Activated T-cell treated with anti-CD3 and anti-CD28 coated beads, Interleukin-2, amount 50 U/mL, for 24 hours (primary cell): ENCODE measurements at places on chromosomes 1 and 21.

- no peaks in the 10 kb centered on the region for H3K36me3 ChIP-seq
- DNase-seq: no peak
- no peak overlapping the region for H3K4me3 ChIP-seq
- H3K4me1 ChIP-seq: peaks cover 20% of the 10 kb centered on the region
Observed at GRCh38 chr1:209803568-209803967, 2.4 kb downstream of the IRF6 start.

GRCh38 chr1:64472805-64473204 lies 2.9 kb downstream of the CACHD1 start:
- no peaks in the 10 kb centered on the region for H3K36me3 ChIP-seq
- no peak for DNase-seq
- H3K4me3 ChIP-seq: no peak overlapping the region

DNA sequence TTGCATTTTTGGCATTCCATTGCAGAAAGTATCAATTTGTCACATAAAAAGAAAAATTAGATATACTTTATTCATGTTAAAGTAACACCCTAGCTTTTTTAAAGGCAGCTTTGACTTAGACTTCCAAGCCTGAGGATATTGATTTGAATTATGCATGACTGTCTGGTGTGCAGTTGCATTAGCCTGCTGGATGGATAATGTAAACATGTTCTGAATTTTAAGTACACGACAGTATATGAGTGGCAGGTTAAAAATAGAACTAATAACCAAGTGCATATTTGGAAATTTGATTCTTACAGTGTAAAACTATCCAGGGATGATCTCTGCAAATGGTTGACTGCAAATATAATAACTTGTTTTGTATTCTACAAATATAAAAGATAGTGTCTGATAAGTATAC lies 124.0 kb downstream of the SYT14 start:
- H3K27ac ChIP-seq: no peak overlapping the region
- no peak overlapping the region for H3K4me3 ChIP-seq
- DNase-seq: no peak
- H3K36me3 ChIP-seq: no peaks in the 10 kb centered on the region
- no peaks in the 10 kb centered on the region for H3K27me3 ChIP-seq

DNA sequence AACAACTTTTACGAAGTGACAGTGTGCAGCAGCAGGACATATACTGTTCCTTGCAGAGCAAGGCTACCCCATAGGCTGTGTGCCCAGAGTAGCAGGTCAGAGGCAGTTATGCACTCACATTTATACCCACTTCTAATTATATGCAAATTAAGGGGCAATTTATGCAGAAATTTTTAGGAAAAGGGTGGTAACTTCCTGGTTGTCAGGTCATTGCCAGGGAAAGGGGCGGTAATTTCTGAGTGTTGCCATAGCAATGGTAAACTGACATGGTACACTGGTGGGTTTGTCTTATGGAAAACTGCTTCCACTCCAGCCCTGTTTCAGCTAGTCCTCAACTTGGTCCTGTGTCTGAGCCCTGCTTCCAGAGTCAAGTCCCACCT lies 12.0 kb upstream of the SLAMF1 start:
- DNase-seq: no peak
- no peaks in the 10 kb centered on the region for H3K27me3 ChIP-seq
- H3K4me1 ChIP-seq: peaks cover 61% of the 10 kb centered on the region
- H3K36me3 ChIP-seq: peaks cover 7% of the 10 kb centered on the region

DNA sequence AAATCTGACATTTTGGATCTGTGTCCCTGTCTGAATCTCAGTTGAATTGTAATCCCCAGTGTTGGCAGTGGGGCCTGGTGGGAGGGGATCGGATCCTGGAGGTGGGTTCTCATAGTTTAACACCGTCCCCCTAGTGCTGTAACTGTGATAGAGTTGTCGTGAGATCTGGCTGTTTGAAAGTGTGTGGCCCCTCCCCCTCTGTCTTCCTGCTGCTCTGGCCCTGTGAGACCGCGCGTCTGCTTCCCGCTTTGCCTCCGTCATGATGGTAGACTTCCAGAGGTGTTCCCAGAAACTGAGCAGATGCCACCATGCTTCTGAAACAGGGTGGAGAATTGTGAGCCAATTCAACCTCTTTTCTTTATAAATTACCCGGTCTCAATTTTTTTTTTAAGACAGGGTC lies 25.0 kb downstream of the AGPAT3 start:
- peaks cover 59% of the 10 kb centered on the region for H3K36me3 ChIP-seq
- peaks cover 76% of the 10 kb centered on the region for H3K4me1 ChIP-seq
- peak overlapping the region; percentile 14 for H3K27ac ChIP-seq
- H3K4me3 ChIP-seq: no peak overlapping the region

- H3K27ac ChIP-seq: no peak overlapping the region
- peaks cover 85% of the 10 kb centered on the region for H3K36me3 ChIP-seq
- no peak for DNase-seq
- no peak overlapping the region for H3K4me3 ChIP-seq
Observed at GRCh38 chr1:15538771-15539170, 12.1 kb downstream of the DNAJC16 start.

GRCh38 chr1:6303397-6304012 lies 42.6 kb upstream of the GPR153 start:
- no peaks in the 10 kb centered on the region for H3K27me3 ChIP-seq
- peaks cover 34% of the 10 kb centered on the region for H3K36me3 ChIP-seq
- no peak for DNase-seq
- H3K4me1 ChIP-seq: no peaks in the 10 kb centered on the region
- no peak overlapping the region for H3K27ac ChIP-seq

GRCh38 chr1:41450747-41451285 lies 33.7 kb downstream of the EDN2 start:
- peaks cover 4% of the 10 kb centered on the region for H3K27me3 ChIP-seq
- no peak overlapping the region for H3K27ac ChIP-seq
- no peak overlapping the region for H3K4me3 ChIP-seq
- H3K4me1 ChIP-seq: no peaks in the 10 kb centered on the region
- no peaks in the 10 kb centered on the region for H3K36me3 ChIP-seq

DNA sequence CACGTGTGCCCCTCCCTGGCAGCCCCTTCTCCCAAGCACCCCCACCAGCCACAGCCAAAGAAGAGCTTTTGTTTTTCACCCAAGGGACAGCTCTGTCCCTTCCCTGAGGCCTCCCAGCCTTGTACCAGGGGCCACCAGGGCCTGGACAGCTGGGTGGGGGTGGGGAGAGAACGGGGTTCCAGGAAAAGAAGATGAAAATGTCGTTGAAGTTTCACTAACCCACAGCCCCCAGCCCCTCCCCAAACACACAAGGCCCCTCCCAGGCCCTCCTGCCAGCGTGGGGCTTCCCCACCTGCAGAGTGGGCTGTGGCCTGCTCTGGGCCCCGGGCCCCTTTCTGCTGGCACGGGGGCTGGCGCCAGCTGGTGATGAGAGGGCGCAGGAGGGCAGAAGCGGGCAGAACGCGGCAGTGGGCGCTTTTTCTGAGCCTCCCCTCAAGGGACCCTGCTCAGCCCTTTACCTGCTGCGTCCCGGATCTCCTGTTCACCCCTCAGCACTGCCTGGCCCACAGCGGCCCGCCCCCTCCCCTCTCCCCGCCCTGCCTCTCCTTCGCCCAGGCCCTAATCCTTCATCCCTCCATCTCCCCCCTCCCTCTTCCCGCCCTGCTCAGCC lies 5.5 kb upstream of the ANKRD65 start:
- DNase-seq: no peak
- peaks cover 10% of the 10 kb centered on the region for H3K4me1 ChIP-seq
- no peak overlapping the region for H3K27ac ChIP-seq

DNA sequence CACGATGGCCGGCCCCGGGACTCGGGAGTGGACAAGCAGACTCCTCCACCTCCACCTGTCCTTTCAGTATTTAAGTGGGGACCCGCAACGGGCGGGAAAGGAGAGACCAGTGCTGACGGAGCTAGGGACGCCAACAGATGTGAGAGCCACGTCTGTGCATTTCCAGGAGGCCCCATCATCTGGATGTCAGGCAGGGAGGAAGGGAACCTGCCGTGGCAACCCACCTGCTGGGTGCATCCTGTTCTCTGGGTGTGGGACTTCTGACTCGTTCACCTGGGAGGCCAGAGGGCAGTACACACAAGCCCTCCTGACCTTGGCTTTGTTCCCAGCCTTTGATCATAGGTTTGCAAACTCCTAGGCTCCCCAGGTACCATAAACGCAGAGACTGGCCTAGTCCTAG lies 5.6 kb upstream of the PCBP3 start:
- H3K4me3 ChIP-seq: no peak overlapping the region
- H3K27ac ChIP-seq: no peak overlapping the region
- peaks cover 3% of the 10 kb centered on the region for H3K27me3 ChIP-seq
- H3K36me3 ChIP-seq: no peaks in the 10 kb centered on the region

DNA sequence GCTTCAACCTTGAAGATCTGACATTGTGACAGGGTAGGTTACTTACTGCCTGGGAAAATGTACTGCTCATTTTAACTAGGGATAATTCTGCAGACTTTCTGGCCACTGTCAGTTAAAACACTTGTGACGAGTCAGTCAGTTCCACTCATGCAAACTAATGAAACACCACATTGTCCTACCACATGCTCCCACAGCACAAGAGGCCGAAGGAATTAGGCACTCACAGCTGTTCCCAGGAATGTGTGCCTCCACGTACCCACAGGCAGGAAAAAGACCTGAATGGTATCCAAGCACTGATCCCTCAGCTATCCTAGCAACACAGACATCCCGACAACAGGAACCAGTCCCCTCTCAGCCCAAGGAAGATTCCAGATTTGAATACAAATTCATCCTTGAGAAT lies 12.3 kb downstream of the BCAR3 start:
- H3K4me3 ChIP-seq: no peak overlapping the region
- H3K27ac ChIP-seq: no peak overlapping the region
- peaks cover 1% of the 10 kb centered on the region for H3K4me1 ChIP-seq
- DNase-seq: no peak
- no peaks in the 10 kb centered on the region for H3K36me3 ChIP-seq
- no peaks in the 10 kb centered on the region for H3K27me3 ChIP-seq

- H3K27ac ChIP-seq: no peak overlapping the region
- no peak overlapping the region for H3K4me3 ChIP-seq
- no peaks in the 10 kb centered on the region for H3K27me3 ChIP-seq
- H3K4me1 ChIP-seq: no peaks in the 10 kb centered on the region
- H3K36me3 ChIP-seq: no peaks in the 10 kb centered on the region
Observed at GRCh38 chr1:234633246-234634003, 23.4 kb upstream of the IRF2BP2 start.

GRCh38 chr1:26719205-26719604 lies 23.4 kb downstream of the ARID1A start:
- peak overlapping the region; percentile 53 for H3K27ac ChIP-seq
- DNase-seq: no peak
- H3K4me1 ChIP-seq: peaks cover 90% of the 10 kb centered on the region
- no peaks in the 10 kb centered on the region for H3K27me3 ChIP-seq
- H3K36me3 ChIP-seq: peaks cover 73% of the 10 kb centered on the region
- H3K4me3 ChIP-seq: no peak overlapping the region

GRCh38 chr21:15224346-15225086 lies 159.7 kb upstream of the NRIP1 start:
- no peak for DNase-seq
- no peak overlapping the region for H3K4me3 ChIP-seq
- no peaks in the 10 kb centered on the region for H3K36me3 ChIP-seq

GRCh38 chr1:233869680-233870079 lies 34.8 kb upstream of the SLC35F3 start:
- no peak overlapping the region for H3K4me3 ChIP-seq
- DNase-seq: no peak
- H3K36me3 ChIP-seq: no peaks in the 10 kb centered on the region
- no peaks in the 10 kb centered on the region for H3K4me1 ChIP-seq

- no peaks in the 10 kb centered on the region for H3K36me3 ChIP-seq
- no peaks in the 10 kb centered on the region for H3K4me1 ChIP-seq
- H3K27me3 ChIP-seq: peaks cover 13% of the 10 kb centered on the region
- H3K4me3 ChIP-seq: no peak overlapping the region
Observed at GRCh38 chr1:184987696-184988095, 13.4 kb upstream of the NIBAN1 start.

DNA sequence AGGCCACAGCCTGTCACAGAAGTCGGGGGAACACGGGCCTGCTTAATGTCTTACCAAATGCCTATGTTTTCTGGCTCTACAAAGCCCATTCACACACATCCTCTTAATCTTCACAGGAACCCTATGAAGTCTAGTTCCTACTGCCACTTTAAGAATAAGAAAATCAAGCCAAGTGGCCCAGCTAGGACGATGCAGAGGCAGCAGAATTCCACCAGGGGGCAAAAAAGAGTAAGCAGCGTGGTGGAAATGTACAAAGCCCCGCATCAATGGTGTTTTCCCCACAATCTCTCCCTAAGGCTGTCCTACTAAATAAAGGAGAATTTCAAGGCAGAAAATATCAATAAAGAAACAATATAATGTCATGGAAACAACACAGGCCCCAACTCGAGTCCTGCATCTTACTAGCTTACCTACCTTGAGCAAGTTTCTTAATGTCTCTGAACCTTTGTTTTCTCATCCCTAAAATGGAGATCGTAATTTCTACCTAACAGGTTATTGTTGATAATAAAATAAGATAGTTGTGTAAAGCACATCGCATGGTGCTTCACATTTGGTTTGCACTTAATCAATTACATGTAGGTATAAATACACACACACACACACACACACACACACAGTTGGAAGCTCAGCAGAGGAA lies 21.4 kb downstream of the SEC16B start:
- no peaks in the 10 kb centered on the region for H3K36me3 ChIP-seq
- no peak overlapping the region for H3K27ac ChIP-seq
- H3K4me1 ChIP-seq: no peaks in the 10 kb centered on the region

DNA sequence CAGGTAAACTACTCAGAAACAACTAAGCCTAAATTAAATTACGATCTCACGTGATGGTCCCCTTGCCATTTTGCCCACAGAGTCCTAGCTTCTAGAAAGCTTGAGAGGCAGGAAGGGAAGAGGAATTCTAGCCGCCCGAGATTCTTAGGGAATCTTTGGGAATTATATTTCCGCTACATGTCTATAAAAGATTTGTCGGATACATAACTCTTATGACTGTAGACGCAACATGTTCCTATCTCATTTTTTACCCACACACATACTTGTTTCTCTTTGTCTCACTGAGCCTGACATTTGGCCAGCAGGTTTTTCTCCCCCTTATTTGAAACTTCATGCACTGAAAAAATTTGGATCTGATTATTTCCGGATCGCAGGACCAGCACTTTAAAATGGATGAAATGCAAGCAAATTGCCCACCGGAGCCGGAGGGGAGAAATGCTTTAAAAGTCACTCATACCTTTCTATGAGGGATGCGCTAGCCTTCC lies 5.5 kb downstream of the GLIS1 start:
- H3K27me3 ChIP-seq: peaks cover 50% of the 10 kb centered on the region
- no peak overlapping the region for H3K27ac ChIP-seq
- no peak for DNase-seq
- peaks cover 2% of the 10 kb centered on the region for H3K4me1 ChIP-seq
- no peaks in the 10 kb centered on the region for H3K36me3 ChIP-seq
